Foreskin keratinocyte (primary cell): ENCODE measurements at places on chromosomes 11 and 22.

DNA sequence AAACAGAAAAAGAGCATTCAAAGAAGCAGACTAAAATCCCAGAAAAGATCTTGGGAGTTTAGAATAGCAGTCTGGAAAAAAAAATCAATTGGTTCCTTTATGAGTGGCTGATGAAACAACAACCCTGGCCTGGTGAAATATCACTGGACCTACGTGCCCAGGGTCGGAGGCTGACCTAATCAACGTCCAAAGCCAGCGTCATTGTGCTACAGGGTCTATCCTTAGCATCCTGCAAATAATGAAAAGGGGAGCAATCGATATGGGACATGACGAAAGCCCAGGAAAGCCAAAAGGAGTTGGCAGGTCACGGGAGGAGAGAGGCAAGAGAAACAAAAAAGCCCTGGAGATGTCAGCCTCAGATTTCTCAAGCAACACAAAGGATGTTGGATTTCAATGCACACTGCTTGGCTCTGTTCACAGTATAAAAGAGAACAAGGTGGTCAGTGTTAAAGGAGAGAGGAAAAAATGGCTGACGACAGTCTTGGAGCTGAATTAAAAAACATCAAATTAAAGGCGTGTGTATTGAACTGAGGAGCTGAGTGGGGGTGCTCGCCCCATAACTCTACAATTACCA, 148.8 kb downstream of the BLID start:
- no peak for DNase-seq

- DNase-seq: no peak
Observed at GRCh38 chr11:6395470-6396060, 5.3 kb downstream of the SMPD1 start.

GRCh38 chr22:28430466-28431025, 249.1 kb downstream of the TTC28 start:
- no peak for DNase-seq

- no peak for DNase-seq
Observed at GRCh38 chr11:75815345-75816168, 547 bp downstream of the UVRAG start.
